ENCODE measurements at places on chromosomes 1 and 21.
A peak's percentile ranks its signal among the peaks of the same experiment; 100 is the strongest.

DNA sequence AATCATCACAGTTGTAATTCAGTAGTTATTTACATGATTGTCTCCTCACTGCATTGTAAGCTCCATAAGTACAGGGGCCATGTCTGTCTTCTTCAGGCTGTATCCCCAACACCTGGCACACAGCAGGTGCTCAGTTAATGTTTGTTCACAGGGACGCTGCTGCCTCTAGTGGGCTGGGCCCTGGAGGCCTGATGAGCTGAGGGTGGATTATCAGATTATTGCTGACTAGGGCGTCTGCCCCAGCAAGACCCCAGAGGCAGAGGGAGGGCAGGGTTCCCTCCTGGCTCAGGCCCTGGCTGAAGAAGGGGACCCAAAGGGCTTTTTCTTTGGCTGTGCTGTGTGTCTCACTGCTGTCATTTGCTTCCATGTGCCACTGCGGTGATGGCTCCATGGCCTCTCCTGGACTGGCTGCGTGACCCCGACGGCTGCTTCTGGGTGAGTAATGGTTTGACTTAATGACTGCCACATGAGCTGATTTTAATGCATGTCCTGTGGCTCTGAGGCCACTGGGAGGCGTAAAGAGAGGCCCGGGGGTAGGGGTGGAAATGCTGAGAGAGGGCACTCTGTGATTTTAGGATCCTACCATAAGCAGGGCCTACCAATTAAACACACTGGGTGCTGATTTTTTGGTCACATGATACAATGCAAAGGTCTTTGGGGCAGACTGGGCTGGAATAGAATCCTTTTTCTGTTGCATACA, 20.8 kb upstream of the EPB41 start:
- DNase-seq = no peak

DNA sequence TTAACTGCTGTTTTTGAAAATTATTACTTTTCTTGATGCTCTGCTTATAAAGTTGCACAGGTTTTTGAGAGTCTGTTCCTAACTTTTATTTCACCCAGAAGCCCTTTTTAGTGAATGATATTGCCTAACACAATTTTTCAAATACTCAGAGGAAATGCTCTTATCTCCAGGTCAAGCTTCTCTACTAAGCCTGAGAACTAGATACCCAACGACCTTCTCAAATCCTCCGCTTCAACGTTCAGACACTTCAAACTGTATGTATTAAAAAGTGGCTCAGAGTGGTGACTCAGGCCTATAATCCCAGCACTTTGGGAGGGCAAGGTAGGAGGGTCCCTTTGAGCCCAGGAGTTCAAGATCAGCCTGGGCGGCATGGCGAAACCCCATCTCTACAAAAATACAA, 88.5 kb downstream of the ASH1L start:
- DNase-seq = no peak

DNA sequence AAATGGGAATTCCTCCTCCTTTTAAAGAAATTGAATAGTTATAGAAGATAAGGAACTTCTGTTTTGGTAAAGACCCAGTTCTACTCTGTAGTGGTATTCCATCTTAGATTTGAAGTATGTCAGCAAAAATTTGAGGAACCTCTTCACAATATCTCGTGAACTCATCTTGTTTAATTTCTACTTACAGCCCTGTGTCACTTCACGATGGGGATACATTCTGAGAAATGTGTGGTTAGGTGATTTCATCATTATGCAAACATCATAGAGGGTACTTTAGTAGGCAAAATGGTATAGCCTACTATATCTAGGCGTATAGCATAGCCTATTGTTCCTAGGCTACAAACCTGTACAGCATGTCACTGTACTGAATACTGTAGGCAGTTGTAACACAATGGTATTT, 36.0 kb downstream of the ALG6 start:
- DNase-seq = no peak

- no peak for DNase-seq
These were observed 32.0 kb downstream of the RIMS3 start for GRCh38 chr1:40633523-40633922.

- DNase-seq = no peak
These were observed 465.2 kb downstream of the NCAM2 start for GRCh38 chr21:21463456-21463855.

GRCh38 chr1:113125517-113125916, 52.5 kb downstream of the LRIG2 start:
- no peak for DNase-seq

DNA sequence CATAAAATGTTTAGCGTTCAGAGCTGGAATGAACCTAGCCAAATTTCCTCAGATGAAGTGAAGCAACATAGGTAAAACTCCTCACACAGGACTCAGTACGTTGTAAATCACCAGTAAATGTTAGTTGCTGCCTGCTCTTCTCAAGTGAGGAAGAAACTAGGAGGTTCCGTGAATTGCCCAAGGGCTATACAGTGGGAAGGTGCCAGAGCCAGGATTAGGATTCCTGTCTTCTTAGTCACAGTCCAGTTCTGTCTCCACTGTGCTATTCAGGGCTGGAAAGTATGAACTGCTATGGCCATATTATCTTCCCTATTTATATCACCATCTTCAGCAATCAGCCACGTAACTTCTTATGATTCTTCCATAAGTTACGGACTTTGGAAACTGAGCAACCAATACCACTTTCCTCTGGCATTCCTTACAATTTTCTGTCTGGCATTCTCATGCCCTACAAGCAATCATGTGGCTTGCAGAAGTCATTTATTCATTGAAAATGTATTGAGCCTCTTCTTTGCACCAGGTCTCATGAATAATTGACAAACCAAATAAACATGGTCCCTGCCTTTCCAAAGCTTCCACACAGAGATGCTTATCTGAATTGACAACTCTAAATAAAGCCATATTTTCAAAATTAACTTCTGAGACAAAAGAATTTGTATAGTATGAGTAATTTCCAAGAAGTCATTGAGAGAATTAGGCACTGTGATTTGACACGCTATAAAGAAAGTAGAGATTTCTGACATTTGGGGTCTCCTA, 271.6 kb upstream of the SGIP1 start:
- DNase-seq = no peak

- no peak for DNase-seq
These were observed 109.0 kb upstream of the GREM2 start for GRCh38 chr1:240720976-240721375.

GRCh38 chr1:154445040-154445472, 39.9 kb downstream of the IL6R start:
- DNase-seq = no peak

GRCh38 chr1:47684518-47684917, 246.7 kb downstream of the FOXD2 start:
- DNase-seq = no peak

- no peak for DNase-seq
These were observed 15.6 kb downstream of the NKAIN1 start for GRCh38 chr1:31224068-31224467.

DNA sequence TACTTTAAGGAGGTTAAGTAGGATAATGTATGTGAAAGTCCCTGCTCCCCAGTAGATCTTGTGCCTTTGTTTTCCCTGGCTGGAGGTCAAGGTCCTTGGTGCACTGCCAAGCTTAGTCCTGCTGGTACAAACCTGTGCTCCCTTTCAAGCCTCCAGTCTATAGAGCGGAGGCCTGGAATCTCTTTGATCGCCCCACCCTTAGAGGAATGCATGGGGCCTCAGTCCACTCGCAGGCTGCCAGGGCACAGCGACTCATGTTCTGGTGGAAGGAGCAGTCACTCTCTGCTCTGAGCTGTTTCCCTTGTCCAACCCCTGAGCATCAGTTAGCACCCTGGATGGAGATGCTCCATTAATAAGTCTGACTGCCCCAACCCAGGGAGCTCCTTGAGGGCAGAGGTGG, 121.8 kb downstream of the HMGB4 start:
- DNase-seq = no peak

- no peak for DNase-seq
These were observed 3895.3 kb downstream of the SRGAP2C start for GRCh38 chr1:125080077-125080476.

DNA sequence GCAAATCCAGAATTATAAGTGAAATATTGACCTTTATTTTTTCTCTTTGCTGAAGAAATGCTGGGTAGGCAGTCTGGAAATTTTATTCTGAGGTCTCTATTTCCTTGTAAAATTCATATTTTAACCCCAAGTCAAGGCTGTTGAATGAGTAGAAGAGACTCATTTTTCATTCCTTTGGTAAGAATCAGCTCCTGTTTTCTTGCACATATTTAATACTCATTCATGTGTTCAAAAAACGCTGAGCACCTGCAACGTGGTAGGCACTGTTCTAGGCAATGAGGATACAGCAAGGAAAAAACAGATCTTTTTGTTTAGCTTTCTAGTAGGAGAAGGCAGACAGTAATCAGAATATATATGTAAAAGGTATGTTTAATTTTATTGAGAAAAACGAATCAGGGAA, 1.5 kb downstream of the PRKAA2 start:
- no peak for DNase-seq

DNA sequence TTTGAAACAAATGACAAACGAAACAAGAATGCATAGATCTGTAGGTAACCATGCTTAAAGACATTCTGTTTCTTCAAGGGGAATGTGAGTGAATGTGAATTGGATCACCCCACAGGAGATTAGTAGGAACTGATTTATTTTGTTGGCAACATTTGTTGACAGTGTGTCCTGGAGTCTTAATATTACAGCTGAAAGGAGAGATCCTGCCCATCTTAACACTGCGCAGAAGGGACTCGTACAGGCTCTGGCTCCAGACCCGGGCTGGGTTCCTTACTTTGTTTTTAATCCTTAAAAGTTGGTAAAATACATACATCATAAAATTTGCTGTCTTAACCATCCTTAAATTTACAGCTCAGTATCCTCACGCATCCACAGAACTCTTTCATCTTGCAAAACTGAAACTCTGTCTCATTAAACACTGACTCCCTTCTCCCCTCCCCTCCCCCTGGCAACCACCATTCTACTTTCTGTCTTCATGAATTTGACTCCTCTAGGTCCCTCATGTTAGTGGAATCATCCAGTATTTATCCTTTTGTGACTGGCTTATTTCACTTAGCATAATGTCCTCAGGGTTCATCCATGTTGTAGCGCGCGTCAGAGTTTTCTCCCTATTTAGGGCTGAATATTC, 74.1 kb downstream of the GALNT2 start:
- no peak for DNase-seq

GRCh38 chr21:36075171-36075570, 5.3 kb downstream of the CBR1 start:
- no peak for DNase-seq

GRCh38 chr1:165914136-165914798, 86.9 kb downstream of the UCK2 start:
- peak; percentile 15 for DNase-seq

GRCh38 chr1:245903851-245904250, 603.2 kb downstream of the SMYD3 start:
- no peak for DNase-seq

GRCh38 chr21:14271053-14271452, 55.1 kb downstream of the RBM11 start:
- DNase-seq = no peak

- no peak for DNase-seq
These were observed 6.4 kb upstream of the SYT2 start for GRCh38 chr1:202716654-202717053.

- no peak for DNase-seq
These were observed 44.7 kb upstream of the VAV3 start for GRCh38 chr1:108009603-108010195.

DNA sequence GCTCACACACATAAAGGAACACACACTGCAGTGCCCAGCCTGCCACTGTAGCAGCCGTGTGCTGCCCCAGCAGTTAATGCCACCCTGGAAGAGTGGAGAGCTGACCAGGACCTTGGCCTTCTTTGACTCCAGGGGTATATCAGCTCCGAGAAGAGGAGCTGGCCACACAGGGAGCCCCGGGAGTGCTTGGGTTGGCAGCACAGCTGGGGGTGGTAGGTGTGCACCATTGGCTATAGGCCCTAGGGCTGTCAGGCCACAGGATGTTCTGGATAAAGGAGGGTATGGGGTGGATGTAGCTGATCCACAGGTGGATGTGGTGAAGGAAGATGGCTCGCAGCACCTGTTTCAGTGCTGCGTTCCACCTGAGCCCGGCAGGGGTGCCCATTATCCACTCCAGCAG, 640.5 kb downstream of the PLPP3 start:
- DNase-seq = no peak
